Activated naive CD4-positive, alpha-beta T cell treated with anti-CD3 and anti-CD28 coated beads, Interleukin-2, amount 10 ng/mL, durations not matched to agents 7 days and 5 days (primary cell): ENCODE measurements at places on chromosomes 6 and 20.

DNA sequence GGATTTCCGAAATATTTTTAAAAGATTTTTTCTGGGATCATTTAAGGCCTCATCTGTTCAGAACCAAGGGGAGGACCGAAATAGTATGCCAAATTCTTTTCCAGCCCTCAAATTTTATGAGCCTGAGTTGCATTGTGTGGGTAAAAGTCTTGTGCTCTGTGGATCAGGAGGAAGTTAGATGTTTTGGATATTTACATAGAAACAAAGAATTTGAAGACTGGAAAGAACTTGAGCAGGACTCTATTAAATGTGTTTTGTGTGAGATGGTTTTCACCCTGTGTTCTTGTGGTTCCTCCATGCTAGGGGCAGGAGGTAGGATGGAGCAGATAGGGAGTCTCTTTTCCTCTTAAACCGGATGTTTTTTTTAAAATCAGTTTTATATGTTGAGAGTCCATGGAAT, 329.1 kb downstream of the LAMA2 start:
- DNase-seq = no peak

DNA sequence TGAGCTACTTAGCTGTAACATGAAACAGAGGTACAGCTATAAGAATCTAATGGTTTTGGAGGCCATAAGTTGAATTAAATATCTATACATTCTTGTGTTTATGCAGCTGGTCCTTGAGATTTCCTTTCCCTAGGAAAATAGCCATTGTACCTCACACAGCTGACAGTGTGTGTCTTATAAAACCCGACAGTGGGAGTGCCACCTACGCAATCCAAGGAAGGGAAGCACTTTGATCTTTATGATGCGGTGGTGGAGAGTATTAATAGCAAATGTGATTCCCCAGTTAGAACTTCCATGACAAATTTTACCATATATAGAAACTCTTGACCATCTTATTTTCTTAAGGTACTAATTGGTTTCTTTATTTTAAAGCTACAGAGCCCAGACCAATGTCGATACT, 149.5 kb downstream of the TMEM200A start:
- no peak for DNase-seq

DNA sequence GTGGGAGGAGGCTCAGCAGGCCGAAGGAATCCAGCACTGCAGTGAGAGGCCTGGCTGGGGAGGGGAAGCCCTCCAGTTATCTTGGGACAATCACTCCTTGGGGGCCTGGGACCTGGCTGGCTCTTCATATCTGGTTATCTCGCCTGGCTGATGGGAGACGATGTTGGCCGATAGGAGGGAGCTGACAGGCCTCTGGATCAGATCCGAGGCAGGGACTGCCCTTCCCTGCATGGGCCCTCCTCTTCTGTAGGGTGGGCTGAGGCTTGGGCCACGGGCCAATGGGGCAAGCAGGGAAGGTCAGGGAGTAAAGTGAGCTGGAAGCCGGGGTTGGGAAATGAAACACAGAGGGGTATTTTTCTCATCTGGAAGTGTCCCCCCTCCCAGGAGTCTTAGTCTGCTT, 25.2 kb downstream of the MANBAL start:
- DNase-seq = no peak

DNA sequence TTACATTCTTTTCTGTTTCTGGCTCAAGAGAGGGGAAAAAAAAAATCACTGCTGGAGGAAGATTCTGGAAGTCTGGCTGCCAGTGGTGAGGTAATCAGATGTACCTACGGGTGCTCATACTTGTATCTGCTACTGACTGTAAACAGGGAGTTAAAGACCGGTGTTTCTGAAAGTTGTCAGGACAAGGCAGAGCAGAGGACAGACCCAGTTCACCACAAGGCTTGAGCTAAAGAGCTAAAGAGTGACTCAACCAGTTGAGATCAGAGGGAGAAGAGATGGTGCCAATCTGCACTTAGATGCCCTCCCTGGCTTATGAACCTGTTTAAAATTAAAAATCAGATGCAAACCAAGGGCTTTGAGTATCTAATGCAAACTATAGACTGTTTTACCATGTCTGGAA, 55.4 kb downstream of the CEP162 start:
- DNase-seq = no peak

- no peak for DNase-seq
Observed at GRCh38 chr6:159378411-159379328, 209.5 kb downstream of the FNDC1 start.

DNA sequence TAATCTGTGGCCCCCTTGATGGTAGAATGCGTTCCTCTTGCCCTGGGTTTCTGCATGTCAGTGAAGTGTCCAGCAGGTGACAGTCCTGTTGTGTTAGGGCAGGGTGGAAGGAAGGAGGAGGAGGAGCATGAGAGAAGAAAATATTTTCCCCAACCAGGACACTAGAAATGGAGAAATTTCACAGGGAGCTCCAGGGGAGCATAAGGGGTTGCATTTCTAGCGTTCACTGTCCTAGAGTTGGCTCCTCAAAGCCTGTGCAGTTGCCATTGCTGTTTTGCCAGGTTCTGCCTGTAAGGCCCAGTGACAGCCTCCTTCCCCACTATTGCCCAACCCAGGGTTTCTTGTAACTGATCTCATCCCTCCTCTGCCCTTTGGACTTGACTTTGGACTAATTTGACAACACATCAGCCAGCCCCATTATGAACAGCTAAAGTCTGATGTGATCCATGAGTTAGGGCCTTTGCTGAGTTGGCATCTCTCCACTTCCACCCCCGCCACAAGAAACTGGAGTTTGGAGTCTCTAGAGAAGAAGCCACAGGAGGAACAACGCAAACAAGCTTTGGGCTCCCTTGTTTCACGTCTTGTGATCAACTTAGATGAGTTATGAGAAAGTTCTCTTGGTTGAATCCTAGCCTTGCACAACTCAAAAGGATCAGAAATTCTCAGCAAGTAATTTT, 14.0 kb upstream of the FAM50B start:
- DNase-seq = no peak
